Heart left ventricle (tissue), 16 donors: ENCODE measurements at places on chromosomes 3 and 15.

- DNase-seq = no peak
Measured at GRCh38 chr3:53171064-53171418, 10.0 kb downstream of the PRKCD start.

- no peak for DNase-seq
Measured at GRCh38 chr15:64050281-64051092, 4.2 kb upstream of the DAPK2 start.

DNA sequence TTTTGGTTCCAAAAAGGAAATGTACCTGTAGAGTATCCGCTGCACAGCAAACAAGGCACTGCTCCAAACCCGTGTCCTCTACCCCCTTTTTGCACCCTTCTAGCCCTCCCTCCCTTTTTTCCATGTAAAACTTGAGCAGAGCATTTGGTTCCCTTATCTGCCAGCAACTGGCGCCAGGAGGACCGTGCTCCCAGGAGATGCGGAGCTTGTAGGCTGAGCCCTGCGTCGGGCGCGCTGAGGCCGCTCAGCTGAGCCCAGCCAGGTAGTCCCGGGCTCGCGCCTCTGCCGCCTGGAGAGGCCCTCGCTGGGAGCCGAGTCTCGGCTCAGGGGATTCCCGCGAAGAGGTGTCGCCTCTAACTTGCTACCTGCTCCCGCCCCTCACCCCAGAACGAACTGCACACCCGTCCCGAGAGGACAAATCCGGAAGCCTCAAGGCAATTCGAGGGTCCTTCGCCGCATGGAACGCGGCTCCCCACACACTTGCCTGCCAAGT is 575 bp downstream of the TRPM7 start:
- peak; percentile 84 for DNase-seq

GRCh38 chr3:193998123-193998448 is 137.9 kb upstream of the HES1 start:
- DNase-seq = no peak

- no peak for DNase-seq
Measured at GRCh38 chr3:89067736-89068135, 39.7 kb upstream of the EPHA3 start.

GRCh38 chr15:91268510-91268909 is 168.5 kb downstream of the SV2B start:
- DNase-seq = no peak

DNA sequence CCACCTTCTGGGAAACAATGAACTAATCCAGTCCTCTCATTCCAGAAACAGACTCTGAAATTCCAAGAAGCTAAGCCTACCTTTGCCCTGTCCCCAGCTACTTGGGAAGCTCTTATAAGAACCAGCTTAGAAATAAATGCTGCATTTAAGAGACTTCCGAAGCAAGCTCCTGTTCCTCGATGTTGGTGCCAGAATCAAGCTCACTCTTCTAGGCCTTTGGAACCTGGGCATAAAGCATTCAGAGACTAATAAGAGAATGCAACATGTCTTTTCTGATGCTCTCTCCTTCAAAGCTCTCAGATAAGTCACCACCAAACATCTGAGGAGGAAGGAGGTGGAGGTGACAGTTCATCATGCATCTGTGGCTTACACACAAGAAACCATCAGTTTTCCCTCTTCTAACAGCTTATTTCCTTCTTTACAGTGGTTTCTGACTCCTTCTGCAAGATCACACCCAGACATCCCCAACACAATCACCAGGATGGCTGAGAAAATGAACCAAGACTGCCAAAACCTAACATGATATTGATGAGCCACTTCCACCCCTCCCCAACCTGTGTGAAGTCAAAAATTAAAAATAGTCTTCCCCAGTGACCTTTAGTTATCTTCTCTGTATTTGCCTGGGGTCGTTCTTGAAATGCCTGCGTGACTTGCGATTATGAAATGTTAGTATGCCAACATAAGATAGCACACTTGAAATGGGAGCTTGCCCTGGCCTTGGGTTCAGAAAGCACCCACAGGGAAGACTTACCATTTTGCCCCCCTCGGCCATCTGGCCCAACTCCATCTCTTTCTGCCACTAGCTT is 11.5 kb downstream of the ARHGEF3 start:
- peak; percentile 59 for DNase-seq

GRCh38 chr3:43855674-43856299 is 165.0 kb downstream of the ABHD5 start:
- peak; percentile 34 for DNase-seq

DNA sequence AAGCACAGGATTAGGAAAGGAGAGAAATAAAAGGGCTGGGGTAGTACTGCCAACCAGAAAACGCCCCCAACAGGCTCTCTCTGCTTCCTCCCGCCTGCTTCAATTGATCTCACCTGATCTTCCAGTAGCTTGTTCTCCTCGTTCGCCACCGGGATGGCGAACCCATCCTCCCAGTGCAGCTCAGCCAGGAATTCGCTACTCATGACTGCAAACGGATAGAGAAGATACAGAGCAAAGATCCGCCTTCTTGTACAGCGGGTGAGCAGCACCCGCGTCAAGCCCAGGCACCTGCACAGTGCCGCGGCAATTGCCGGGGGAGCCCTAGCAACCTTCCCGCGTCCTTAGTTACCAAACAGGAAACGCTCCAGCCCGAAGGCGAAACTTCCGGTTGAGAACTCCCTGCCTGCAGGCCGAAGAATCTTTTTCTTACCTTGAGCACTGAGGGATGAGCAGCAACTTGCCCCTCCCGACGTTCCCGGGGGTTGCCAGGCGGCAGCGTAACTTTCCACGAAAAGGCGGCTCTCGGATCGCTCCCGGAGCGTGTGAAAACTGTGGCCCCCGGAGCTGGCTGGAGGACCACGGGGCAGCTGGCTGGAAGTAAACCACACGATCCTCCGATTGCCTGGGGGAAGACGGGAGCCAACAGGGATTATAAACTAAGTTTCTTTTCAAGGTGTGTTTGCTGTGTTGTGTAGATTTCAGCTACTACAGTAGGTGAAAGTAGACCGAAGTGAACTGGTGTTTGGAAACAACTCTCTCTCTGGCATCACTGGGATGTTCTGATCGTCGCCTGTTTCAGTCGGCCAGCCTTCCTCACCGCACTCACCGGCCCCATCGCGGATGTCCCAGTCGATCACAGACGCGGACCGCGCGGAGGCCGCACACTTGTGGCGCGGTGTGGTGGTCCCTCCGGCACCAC is at the start of gene CCDC39:
CCDC39 (minus strand) TSS at position 312 of the 919 bp plus-strand sequence; CDS start at position 203, 109 bp downstream.
- DNase-seq = peak; percentile 34

GRCh38 chr3:148863814-148864213 is 1.3 kb upstream of the CPA3 start:
- no peak for DNase-seq

DNA sequence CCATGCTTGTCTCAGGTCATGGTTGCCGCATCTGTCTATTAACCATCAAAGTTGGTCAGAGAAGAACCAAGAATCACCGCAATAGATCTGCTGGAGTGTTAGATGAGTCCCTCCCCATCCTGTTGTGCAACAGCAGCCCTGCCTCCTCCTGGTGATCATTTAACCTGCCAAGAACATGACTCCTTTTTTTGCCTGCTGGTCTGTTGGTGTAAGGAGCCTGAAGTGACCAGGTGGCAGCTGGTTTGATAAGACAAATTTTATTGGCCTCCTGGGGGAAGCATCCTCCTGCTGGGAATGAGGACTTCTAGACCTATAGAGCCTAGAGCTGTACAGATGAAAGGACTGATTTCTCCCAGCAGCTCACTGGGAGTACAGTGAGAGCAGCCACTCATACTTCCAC is 43.5 kb upstream of the RAF1 start:
- no peak for DNase-seq

DNA sequence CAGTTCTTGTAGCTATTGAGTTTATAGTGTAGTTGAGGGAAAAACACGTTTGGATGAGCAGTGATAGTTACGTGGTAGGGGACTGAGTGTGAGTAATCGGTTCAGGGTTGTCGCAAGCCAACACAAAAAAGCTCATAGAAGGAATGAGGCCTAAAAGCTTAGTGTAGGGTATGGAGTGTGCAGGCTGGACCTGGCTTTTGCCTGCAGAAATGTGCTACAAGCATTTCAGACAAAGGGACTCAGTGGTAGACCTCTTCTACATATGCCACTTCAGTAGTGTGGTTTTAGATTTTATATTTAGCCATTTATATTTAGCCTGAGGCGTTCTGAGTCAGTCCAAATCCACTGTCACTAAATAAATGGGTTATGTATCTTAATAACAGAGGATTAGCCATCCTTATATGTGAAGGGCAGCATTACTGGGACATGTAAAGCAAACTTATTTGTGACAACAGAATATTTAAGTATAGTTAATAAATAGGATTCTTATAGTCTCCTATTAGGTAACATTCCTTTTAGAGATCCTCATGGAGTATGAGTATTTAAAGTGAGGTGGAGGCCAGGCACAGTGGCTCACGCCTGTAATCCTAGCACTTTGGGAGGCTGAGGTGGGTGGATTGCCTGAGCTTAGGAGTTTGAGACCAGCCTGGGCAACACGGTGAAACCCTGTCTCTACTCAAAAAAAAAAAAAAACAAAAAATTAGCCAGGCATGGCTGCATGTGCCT is 21.8 kb downstream of the ATP2C1 start:
- no peak for DNase-seq

DNA sequence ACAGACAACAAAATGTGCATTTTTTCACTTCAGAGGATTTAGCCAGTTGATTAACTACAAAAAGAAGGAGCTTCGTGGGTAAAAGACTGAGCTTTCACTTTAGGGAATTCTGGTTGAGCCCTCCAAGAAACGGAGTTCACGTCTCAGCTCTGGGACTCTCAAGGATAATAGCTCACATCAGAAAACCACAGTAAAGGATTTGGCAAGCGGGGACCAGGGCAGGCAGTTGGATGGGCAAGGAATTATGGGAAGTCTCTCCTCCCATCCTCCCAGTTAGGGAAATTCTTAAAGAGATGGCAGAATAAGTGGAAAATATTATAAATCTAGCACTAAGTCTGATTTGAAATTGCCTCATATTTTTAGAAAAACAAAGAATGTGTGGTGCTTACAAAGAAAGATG is 188.3 kb upstream of the EOMES start:
- no peak for DNase-seq

DNA sequence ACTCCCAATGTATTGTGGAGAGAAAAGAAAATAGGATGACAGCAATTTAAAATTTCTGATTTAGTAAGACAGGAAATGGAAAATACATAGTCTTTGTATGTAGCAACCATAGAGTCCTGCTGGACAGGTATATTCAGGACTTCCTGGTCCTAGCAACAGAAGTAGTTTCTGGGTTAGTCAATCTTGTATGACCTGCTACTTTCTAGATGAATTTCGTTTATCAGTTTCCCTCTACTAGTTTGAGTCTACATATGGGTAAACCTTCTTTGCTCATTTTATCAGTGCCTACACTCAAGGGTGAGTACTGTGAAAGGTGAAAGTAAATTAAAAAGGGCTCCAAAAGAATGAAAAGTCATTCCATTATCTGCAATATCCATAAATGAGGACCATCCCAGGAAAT is 309.8 kb downstream of the UNC13C start:
- DNase-seq = no peak

DNA sequence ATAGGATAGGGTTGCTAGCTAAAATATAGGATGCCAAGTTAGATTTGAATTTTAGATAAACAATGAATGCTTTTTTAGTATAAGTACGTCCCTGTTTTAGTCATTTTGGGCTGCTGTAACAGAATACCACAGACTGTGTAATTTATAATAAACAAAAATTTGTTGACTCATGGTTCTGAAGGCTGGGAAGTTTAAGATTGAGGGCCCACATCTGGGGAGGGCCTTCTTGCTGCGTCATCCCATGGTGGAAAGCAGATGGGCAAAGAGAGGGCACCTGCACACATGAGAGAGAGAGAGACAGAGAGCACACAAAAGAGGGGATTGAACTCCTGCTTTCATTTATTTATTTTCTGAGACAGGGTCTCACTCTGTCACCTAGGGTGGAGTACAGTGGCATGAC is 246.5 kb downstream of the EPHB1 start:
- DNase-seq = no peak

DNA sequence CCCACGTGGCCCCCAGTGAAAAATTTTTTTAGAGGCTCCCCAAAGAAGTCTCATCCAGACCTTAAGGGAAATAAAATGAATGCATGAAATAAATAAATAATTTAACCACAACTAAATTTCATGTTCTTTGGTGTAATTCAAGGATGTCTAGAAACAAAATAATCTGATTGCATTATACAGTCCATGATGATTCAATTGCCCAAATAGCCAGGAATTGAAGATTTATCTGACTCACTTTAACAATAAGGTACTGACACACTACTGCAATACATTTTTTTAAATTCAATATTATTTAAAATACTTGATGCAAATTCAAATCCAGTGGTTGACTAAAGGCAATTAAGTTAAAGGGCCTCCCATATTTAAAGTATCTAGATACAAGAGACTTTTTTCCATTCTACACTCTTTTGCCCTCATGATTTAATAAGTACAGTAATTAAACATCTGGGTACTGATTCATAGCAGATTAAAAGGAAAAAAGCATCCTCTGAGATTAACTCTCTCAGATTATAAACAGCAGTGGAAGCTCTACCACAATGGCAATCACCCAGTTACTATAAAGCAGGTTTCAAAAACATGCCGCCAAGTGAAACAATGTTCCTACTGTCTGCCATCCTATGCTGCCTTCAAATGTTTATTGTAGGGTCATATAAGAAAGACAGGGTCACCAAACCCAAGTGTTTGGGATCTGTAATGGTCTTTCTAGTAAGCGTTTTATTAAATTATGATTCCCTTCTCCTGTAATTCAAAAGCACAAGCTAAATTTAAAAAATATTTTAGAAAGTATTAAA is 9.9 kb downstream of the UQCC5 start:
- no peak for DNase-seq

DNA sequence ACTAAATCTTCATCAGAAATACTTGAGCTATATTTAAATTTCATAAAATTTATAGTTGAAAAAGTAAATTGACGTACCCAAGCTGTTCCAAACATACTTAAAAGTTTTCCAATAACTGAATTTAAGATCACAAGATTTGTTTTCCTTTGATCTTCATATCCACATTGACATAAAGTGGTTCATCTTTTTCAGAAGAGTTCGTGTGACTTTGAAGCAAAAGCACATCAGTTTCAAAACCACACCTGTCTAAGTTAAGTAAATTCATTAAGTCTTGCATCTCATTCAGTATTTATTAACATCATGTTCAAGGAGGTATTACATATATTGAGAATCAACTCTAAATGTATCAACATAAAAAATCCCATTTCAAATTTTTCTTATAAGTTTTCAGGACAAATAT is 79.5 kb downstream of the BFSP2 start:
- DNase-seq = no peak

- DNase-seq = no peak
Measured at GRCh38 chr3:179970746-179971145, 66.0 kb downstream of the PEX5L start.

DNA sequence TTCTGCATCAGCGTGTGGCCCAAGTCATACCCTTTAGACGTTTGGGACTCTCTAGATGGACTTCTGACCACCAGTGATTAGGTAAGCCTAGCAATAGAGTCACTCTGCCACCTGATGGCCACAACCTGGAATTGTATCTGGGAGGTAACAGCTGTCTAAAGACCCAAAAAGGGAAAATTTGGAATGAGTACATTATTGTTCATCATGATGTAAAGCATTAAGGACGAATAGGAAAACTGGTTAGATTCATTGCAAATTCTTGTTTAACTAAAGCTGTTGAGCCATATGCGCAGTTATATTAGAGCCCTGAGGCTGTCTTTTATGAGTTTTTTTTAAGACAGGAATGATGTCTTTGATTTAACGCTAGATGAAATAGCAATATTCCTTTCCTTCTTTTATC is 63.6 kb downstream of the FAM81A start:
- DNase-seq = no peak

- DNase-seq = no peak
Measured at GRCh38 chr15:91849749-91850161, 3.8 kb upstream of the SLCO3A1 start.
